ENCODE measurements at places on chromosomes 16 and 17.

- no peak for DNase-seq
Measured at GRCh38 chr16:57570301-57571070, 28.0 kb downstream of the ADGRG5 start.

GRCh38 chr17:61503961-61504360 is 51.7 kb downstream of the TBX4 start:
- no peak for DNase-seq

DNA sequence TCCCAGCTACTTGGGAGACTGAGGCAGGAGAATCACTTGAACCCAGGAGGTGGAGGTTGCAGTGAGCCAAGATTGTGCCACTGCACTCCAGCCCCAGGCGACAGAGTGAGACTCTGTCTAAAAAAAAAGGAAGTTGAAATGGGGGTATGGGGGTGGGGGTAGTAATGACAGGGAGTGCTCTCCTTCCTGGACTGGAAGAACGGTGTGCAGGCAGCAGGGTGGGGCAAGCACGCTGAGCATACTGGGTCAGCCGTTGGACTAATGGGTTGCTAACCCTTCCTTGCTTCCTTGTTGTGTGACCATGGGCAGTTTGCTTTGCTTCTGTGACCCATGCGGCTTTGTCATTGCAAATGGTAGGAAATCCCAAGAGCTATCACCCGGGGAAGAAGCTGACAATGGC is 16.5 kb downstream of the KATNIP start:
- no peak for DNase-seq

GRCh38 chr17:65444049-65444448 is 117.4 kb downstream of the AXIN2 start:
- DNase-seq, result no peak

GRCh38 chr16:2495041-2495440 is 18.7 kb upstream of the ATP6V0C start:
- no peak for DNase-seq

- no peak for DNase-seq
Measured at GRCh38 chr16:1033128-1033679, 39.3 kb upstream of the SSTR5 start.

DNA sequence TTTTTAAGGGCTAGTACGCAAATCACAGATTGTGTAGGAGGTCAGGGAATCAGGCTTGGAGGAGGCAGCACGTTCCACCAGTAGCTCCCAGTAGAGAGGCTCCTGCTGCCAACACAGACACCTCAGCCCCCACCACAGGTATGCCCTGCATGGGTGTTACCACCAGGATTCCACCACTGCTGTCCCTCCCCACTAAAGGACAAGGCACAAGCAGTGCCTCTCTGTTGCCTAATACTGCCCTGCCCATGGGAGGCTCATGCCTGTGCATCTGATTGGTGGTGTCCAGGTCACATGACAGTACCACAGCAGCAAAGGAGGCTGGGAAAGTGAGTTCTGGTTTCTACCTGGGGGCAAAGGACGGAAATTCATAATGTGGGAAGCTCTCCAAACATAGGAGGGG is 33.6 kb upstream of the CACNG4 start:
- DNase-seq, result no peak

DNA sequence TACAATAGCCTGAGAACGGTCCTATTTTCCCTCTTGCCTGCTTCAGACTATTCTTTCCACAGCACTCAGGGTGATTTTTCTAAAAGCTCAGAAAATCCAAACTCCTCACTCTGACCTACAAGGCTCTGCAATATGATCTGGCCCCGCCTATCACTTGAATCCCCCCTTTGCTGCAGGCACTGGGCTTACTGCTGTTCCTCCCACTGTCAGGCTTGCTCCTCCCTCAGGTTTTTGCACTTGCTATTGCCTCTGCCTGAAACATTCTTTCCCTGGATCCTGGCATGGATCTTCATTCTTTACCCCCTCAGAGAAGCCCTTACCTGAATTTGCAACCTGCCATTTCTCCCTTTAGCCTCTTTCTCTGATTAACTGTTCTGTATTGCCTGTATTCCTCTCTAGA is 52.3 kb downstream of the RPGRIP1L start:
- DNase-seq, result no peak

DNA sequence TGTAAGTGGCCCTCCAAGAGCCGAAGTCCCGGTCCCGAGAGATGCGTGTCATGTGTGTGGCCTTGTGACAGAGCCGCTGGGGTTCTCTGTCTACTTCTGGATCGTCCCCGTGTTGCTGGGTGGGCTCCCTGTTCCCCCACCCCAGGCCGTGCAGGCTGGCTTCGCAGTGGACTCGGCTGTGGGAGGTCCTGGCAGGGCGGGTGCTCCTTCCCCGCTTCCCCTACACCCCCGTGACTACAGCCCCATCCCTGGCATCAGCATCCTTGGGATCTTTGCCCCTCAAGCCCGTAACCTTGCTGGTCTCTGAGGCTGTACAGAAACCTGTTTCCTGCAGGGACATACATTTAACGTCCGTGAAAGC is 136.3 kb downstream of the BANP start:
- no peak for DNase-seq

DNA sequence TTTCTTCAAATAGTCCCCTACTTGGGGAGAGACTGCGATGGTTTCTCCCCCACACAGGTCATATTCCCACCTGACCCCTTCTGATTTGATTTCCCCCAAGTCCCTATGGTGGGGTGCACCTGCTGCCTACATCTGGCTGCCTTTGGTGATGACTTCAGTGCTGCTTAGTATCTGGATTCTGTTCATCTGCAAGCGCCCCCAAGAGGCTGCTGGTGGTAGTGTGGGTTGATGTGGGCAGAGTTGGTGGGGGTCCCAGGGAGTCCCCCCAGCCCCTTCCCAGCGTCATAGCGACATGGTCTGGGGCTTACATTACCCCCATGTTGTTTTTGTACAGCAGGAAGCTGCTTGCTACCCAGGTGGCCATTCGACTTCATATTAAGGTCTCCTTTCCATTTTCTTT is 99.2 kb downstream of the NTN1 start:
- no peak for DNase-seq

DNA sequence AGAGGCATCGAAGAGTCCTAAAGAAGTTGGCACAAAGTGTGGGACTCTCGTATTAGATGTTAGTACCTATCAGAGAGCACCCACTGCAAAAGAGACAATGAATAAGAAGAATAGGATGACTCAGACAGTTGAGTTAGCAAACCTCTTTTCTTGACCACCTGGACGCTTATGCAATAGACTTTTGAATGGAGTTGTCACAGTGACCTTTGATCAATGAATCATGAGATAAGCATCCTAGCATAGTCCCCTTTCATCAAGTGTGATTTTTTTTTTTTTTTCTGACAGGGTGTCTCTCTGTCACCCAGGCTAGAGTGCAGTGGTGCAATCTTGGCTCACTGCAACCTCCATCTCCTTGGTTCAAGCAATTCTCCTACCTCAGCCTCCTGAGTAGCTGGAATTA is 1417.9 kb upstream of the GOT2 start:
- no peak for DNase-seq

GRCh38 chr16:4383591-4384444 is 12.2 kb downstream of the VASN start:
- peak; percentile 23 for DNase-seq

DNA sequence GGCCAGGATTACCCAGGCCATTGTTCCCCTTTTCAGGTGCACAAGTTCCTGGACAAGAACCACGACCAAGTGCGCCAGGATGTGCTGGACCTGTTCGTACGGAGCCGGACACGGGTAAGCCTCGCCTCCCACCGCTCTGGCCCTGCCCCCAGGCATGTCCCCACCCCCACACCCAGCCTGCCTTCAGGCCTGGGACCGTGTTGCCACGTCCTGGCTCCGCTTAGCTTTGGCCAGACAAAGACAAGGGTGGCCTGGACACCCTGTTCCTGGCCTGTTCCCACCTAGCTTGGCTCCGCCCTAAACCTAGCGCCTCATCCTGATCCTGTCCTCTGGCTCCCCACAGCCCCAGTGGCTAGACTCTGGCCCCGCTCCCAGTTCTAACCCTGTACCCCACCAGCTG is 30.9 kb downstream of the MYO15A start:
- DNase-seq, result no peak

DNA sequence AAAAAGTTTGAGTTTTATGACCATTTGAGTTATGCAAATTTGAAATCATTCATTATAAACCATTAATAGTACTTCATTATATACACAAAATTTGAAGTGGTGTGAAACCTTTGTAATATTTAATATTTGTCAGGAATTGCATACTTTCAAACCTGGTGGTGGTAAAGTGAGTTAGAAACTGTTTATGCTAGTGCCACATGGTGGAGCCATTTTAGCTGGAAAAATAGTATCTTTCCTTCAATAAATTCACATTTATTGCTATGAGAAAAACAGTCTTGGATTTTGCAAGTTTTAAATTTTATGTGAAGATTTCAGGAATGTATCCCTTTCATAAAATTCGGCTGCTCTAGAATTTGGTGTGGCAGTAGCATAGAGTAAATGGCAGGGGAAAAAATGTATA is 7.3 kb upstream of the BLMH start:
- DNase-seq, result no peak

- no peak for DNase-seq
Measured at GRCh38 chr16:50338371-50339231, 30.2 kb downstream of the BRD7 start.

GRCh38 chr16:965036-965395 is 5.8 kb downstream of the LMF1 start:
- DNase-seq, result no peak

GRCh38 chr16:89013111-89013510 is 36.1 kb upstream of the CBFA2T3 start:
- no peak for DNase-seq

GRCh38 chr16:22977294-22977697 is 163.3 kb downstream of the HS3ST2 start:
- DNase-seq, result no peak

- no peak for DNase-seq
Measured at GRCh38 chr17:38921756-38922411, 3.5 kb upstream of the LASP1NB start.

DNA sequence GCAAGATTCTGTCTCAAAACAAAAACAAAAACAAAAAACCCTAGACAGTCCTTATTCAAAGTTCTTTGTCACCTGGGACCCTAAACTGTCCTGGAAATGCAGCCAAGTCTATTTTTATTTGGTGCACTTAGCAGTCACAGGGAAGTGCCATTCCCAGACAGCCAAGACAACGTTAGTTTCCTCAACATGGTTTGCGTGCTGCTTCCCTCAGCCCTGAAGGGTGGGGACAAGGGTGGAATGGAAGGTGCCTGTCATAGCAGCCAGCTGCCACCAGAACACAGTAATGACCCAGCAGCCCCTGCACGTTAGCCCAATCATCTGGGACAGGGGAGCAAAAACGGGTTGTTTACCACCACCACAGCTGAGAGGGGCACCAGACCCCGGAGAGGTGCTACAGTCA is 16.9 kb downstream of the CREBBP start:
- DNase-seq, result no peak

DNA sequence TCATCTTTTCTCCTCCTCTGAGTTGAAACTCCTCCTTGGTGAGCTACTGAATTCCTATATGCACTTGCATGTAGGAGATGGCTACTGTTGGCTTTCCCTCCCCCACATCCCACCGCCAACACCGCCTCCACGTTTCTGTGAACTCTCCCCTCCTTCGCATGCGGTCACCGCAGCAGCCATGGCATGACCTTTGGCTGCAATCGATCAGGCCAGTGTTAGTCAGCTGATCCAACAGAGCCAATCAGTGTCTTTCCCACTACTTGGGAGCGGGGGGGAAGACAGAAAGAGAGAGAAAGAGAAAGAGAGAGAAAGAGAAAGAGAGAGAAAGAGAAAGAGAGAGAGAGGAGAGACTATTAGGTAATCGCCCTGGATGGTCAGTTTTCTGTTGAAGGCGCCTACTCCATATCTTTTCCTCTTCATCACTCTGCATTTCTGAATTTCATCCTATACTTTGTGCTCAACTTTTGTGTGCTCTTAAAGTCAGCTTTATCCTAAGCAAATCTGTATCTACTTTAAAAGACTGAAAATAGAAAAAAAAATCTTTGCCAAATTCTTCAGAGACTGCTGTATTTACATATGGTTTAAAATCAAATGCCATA is 22.7 kb downstream of the ASGR1 start:
- DNase-seq, result no peak

GRCh38 chr17:80154166-80154565 is 7.2 kb upstream of the EIF4A3 start:
- DNase-seq, result no peak

- DNase-seq, result peak; percentile 86
Measured at GRCh38 chr17:80832888-80833583, 158.6 kb upstream of the CHMP6 start.

DNA sequence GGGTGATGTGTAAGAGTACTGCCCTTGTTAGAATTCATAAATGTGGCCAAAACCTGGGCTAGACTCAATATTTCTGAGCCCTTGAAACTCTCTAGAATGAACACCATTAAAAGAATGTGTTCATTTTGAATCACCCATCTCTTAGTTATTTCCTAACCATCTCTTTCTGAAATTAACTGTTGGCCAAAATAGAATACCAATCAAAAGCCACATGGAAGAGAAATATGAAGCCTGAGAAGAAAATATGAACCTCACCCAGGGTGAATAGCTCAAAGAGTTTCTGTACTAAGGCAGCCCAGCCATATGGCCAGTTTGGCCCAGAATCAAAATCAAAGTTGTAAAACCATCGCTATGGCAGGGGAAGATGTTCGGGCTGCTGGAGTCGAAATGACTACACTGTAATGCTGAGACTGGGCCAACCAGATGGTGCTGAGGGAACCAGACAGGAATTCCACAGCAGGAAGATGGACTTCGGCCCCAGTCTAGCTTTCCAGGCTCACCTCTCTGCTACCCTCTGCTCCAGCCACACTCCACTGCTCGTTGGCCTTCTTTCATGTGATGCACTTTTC is 154.3 kb upstream of the ZFHX3 start:
- no peak for DNase-seq

GRCh38 chr17:13813347-13814240 is 211.9 kb upstream of the HS3ST3A1 start:
- DNase-seq, result no peak

DNA sequence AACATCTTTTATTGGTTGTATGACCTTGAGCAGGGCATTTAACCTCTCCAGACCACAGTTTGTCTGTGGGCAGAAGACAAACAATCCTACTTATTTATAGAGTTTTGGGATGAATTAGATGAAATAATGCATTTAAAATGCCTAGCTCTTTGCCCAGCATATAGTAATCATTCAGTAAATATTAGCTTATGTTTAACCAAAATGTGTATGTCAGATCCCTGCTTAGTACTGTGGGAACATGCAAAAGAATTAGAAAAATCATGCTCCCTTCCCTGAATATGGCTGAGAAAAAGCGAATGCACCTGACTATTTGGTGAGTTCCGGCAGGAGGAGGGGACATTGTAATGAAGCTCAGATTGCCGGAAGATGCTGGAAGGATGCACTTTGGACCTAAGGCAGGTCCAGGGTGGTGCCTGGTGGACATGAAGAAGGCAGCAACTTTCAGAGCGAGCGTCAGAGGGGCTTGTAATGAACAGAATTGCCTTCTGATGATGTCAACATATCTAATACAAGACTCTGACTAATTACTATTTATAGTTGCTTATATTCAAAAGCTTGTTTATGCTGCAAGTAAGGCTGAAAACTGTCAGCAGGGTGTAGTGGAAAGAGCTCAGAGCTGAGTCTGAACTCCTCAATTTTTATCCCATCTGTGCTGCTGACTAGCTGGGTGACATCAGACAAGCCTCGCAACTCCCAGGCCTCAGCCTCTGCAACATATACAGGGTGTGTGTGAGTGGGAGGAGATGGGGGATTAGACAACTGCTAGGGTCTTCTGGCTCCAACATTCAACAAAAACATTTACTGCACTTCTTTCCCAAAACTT is 221.2 kb downstream of the PRKCA start:
- DNase-seq, result no peak

GRCh38 chr17:72588961-72589360 is 468.1 kb downstream of the SOX9 start:
- DNase-seq, result no peak

- DNase-seq, result no peak
Measured at GRCh38 chr17:17491546-17491988, 4.6 kb downstream of the RASD1 start.
